ENCODE measurements at places on chromosomes 4 and X.

- H3K27me3 ChIP-seq: peaks cover 9% of the 10 kb centered on the region
- H3K4me3 ChIP-seq: no peak overlapping the region
- DNase-seq: no peak
- peaks cover 13% of the 10 kb centered on the region for H3K36me3 ChIP-seq
- H3K4me1 ChIP-seq: no peaks in the 10 kb centered on the region
Observed at GRCh38 chr4:41512136-41512535, 25.8 kb upstream of the LIMCH1 start.

- H3K4me1 ChIP-seq: no peaks in the 10 kb centered on the region
- no peak for DNase-seq
- no peak overlapping the region for H3K27ac ChIP-seq
- no peak overlapping the region for H3K4me3 ChIP-seq
- peaks cover 6% of the 10 kb centered on the region for H3K27me3 ChIP-seq
Observed at GRCh38 chr4:93700571-93700970, 128.0 kb upstream of the ATOH1 start.

DNA sequence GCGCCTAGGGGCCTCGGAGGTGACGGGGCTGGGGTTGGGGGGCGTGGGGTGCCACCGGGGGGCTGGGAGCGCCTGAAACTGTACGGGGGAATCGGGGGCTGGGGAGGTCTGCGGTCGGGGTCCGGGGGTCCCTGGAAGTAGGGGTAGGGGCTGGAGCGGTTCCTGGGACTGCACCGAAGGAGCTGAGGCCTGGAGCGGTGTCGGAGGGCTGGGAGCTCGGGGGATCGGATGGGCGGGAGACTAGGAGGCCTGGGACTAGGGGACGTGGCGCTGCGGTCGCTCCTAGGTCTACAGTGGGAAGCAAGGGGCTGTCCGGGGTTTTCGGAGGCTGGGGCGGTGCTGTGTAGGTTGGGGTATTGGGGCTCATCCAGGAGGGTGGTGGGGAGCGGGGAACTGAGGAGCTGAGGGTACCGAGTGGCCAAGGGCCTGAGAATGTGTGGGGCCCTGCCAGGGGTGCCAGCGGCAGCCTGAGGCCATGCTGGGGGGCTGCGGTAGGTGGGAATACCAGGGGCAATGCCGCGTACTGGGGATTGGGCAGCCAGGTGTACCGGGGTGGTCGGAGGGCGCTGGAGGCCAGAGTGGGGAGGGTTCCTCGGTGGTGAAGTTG is 562 bp downstream of the AKAP17A start:
- peaks cover 14% of the 10 kb centered on the region for H3K4me1 ChIP-seq
- H3K4me3 ChIP-seq: peak overlapping the region; percentile 94
- H3K27ac ChIP-seq: peak overlapping the region; percentile 83
- H3K27me3 ChIP-seq: peaks cover 4% of the 10 kb centered on the region

DNA sequence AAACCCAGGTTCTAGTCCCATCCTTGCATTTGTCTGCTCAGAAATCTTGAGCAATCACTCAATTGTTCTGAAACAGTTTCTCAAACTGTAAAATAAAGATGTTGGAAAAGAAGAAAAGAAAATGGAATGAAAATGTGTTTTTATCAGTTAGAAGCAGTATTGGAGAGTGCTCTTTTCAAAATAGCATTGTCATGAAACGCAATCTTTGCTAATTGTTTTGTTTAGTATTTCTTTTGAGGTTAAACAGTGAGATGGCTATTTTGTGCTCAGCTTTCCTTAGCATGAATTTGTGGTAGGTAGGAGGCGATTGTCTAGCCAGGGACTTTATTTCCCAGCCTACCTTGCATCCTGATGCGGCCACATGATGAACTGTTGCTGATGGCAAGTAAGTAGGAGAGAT is 10.6 kb upstream of the HPF1 start:
- DNase-seq: no peak
- H3K4me3 ChIP-seq: no peak overlapping the region
- no peaks in the 10 kb centered on the region for H3K36me3 ChIP-seq
- H3K4me1 ChIP-seq: no peaks in the 10 kb centered on the region
- no peak overlapping the region for H3K27ac ChIP-seq

- peaks cover 91% of the 10 kb centered on the region for H3K27me3 ChIP-seq
- H3K36me3 ChIP-seq: no peaks in the 10 kb centered on the region
- peaks cover 28% of the 10 kb centered on the region for H3K4me1 ChIP-seq
- no peak overlapping the region for H3K27ac ChIP-seq
- no peak for DNase-seq
Observed at GRCh38 chr4:8586671-8587468, 5.7 kb upstream of the CPZ start.

- H3K36me3 ChIP-seq: no peaks in the 10 kb centered on the region
- no peak overlapping the region for H3K4me3 ChIP-seq
- H3K27me3 ChIP-seq: peaks cover 9% of the 10 kb centered on the region
- H3K4me1 ChIP-seq: peaks cover 25% of the 10 kb centered on the region
- no peak overlapping the region for H3K27ac ChIP-seq
Observed at GRCh38 chrX:40521868-40522450, 58.8 kb upstream of the ATP6AP2 start.

GRCh38 chr4:176814770-176815169 is 22.0 kb upstream of the VEGFC start:
- H3K4me3 ChIP-seq: no peak overlapping the region
- DNase-seq: no peak
- peaks cover 8% of the 10 kb centered on the region for H3K27me3 ChIP-seq
- no peaks in the 10 kb centered on the region for H3K36me3 ChIP-seq

DNA sequence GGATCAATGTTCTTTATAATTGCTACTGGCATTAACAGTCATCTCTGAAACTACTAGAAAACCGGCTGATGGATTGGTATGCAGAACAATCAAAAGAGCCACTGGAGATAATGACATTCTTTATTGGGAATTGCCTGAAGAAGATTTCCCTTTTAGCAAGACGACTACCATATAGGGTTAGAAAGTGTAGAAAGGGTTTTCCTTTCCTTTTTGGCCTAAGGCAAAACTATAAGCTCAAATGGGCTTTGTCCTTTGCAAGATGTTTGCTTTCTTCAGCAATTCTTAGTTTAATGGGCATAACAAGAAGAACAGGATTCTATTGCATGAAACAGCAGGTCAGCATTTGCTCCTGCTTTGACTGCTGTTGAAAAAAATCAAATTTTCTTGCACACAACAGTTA is 214.2 kb upstream of the PCDH10 start:
- H3K36me3 ChIP-seq: no peaks in the 10 kb centered on the region
- no peaks in the 10 kb centered on the region for H3K4me1 ChIP-seq
- H3K27ac ChIP-seq: no peak overlapping the region
- H3K27me3 ChIP-seq: no peaks in the 10 kb centered on the region
- H3K4me3 ChIP-seq: no peak overlapping the region

GRCh38 chr4:2412534-2412884 is 5.9 kb downstream of the ZFYVE28 start:
- peaks cover 35% of the 10 kb centered on the region for H3K4me1 ChIP-seq
- DNase-seq: no peak
- H3K36me3 ChIP-seq: no peaks in the 10 kb centered on the region
- no peak overlapping the region for H3K27ac ChIP-seq
- peak overlapping the region; percentile 51 for H3K4me3 ChIP-seq

- H3K4me3 ChIP-seq: no peak overlapping the region
- no peak for DNase-seq
- H3K27me3 ChIP-seq: peaks cover 3% of the 10 kb centered on the region
- no peak overlapping the region for H3K27ac ChIP-seq
- peaks cover 22% of the 10 kb centered on the region for H3K4me1 ChIP-seq
Observed at GRCh38 chr4:1354136-1354982, 7.4 kb downstream of the UVSSA start.

- no peak for DNase-seq
- peaks cover 5% of the 10 kb centered on the region for H3K4me1 ChIP-seq
- no peaks in the 10 kb centered on the region for H3K36me3 ChIP-seq
- H3K27ac ChIP-seq: no peak overlapping the region
Observed at GRCh38 chrX:120367402-120368109, 5.7 kb downstream of the ATP1B4 start.

GRCh38 chr4:80322716-80323115 is 12.8 kb upstream of the CFAP299 start:
- H3K27ac ChIP-seq: no peak overlapping the region
- no peak for DNase-seq
- peaks cover 48% of the 10 kb centered on the region for H3K27me3 ChIP-seq
- no peak overlapping the region for H3K4me3 ChIP-seq
